ENCODE measurements at places on chromosomes 11 and 22. TPM values are rescaled to one million over a fixed set of nuclear protein-coding genes. Genes with fewer than 3 reads are reported as not detected.
A peak's percentile ranks its signal among the peaks of the same experiment; 100 is the strongest.

DLG2 gene
- 0.26 TPM for total RNA-seq

DNA sequence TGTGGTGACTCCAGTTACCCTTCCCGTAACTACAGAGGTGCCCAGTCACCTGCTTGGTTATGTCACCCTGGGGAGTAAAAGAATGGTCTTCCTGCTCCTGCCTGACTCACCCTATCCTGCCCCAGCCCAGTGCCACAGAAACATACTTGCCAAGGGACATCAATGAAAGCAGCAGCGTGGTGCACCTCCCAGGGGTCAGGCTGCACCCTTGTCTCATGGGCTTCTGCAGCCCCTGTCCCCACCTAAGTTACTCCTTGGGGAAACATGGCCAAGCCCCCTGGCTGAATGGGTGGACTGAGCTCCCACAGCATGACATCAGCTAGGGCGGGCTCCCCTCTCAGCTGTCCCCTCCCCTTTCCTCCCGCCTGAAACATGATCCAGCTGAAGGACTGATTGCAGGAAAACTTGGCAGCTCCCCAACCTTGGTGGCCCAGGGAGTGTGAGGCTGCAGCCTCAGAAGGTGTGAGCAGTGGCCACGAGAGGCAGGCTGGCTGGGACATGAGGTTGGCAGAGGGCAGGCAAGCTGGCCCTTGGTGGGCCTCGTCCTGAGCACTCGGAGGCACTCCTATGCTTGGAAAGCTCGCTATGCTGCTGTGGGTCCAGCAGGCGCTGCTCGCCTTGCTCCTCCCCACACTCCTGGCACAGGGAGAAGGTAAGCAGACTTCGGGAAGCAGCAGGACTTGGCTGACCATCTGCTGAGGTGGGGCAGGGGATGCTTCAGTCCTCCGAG, at the start of gene HTR3A:
HTR3A (plus strand) TSS at position 368 of the 730 bp plus-strand sequence; CDS start at position 586, 218 bp downstream.
- DNase-seq: peak; percentile 75

DNA sequence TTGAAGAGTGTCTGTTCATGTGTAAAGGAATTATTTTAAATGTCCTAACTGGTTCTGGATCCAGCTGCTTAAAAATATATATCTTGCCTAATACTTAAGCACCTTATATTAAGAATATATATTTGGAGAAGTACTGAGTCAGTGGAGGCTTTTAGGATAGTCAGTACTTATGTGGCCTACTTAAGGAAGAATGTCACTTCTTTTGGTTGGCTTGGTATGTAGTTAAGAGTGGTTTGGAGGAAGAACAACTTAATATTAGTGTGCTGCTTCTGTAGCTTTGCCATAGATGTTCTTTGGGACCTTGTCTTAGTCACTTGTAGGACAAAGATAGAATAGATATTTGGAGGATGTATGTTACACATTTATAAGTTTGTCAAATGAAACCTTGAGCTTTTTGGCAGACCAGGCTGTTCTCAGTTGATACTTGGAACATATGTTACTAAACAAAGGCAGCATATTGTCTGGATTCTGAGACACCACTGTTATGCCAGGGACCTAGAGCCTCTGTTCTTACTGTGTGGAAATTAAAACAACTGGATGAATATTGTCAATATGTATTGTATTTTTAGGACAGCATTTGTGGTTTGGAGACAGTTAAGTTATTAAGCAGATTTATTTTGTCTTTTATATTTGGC, 4.9 kb downstream of the HIPK3 start:
- no peak for DNase-seq

DNA sequence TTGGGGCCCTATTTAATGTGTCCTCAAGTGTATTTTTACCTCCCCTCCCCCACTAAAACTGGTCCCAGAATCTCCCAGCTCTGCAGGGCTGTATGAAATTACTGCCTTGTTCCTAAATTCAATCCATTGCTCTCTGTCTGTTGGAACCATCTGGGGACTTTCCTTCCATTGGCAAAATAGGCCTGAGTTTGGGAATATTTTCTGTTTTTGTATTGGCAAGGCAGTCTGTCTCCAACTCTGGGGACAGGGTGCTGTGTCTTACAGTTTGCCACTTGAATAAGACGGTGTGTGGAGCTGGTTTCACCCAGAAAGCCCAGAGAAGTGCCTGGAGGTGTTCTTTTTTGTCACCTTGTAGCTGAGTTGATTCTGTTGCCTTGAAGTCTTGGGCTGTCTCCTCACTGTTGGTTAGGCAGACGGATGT, 1.3 kb downstream of the PACS1 start:
- DNase-seq: no peak

DNA sequence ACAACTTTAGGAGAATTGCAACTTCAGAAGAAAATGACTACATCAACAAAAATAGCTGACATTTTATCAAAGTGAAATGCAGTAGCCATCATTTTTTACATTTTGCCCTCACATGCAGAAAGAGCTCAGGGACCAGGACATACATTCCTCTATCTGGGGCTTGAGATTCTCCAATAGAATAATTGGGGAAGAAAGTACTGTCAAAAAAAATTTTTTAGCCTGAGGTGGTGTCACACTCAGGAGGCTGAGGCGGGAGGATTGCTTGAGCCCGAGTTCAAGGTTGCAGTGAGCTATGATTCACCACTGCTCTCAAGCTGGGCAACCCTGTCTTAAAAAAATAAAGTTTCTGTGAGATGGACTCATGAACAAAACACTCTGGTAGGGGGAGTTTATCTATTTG, 32.2 kb upstream of the DEPDC7 start:
- DNase-seq: no peak

DNA sequence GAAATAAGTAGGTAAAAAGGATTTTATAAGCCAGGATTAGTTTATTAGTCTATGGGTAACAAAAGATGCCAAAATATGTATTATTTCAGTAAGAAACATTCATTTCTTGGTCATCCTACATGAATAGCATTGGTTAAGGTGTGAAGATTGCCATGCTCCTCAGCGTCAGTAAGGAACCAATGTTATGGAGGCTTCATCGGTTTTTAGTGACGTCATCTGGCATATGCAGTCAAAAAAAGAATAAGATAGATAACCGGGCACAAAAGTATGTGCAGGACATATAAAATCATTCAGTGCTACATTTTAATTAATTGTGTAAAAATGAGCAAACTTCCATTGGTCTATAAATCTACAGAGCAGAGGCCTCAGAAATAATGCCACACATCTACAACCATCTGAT, 29.4 kb downstream of the TRIM5 start:
- DNase-seq: no peak

DNA sequence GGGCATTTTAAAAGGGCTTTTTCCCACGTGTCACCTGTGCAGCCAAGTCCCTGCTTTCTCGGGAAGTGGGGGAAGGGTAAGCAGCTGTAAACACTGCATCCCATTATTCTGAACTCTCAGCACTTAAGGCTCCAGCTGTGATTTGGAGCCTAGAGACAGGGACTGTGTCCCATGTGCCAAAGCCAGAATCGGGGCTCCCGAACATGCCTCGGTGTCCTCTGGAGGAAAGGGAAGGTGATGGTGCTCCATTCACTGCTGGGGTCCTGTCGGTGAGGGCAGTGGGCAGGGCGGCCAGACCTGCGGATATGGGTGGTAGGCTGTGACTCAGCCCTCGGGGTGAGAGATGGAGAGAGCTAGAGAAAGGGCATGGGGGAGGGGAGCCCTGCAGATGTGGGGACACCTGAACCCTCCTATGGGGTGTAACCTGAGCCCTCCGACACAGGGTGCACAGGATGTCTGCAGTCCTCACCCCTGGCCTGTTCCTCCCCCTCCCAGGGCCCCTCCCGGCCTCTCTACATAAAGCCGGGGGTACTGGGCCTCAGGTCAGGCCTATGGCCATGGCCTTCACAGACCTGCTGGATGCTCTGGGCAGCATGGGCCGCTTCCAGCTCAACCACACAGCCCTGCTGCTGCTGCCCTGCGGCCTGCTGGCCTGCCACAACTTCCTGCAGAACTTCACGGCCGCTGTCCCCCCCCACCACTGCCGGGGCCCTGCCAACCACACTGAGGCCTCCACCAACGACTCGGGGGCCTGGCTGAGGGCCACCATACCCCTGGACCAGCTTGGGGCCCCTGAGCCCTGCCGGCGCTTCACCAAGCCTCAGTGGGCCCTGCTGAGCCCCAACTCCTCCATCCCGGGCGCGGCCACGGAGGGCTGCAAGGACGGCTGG, 31.8 kb downstream of the CAPN1 start:
- no peak for DNase-seq

GRCh38 chr22:45235851-45236342, 4.8 kb downstream of the KIAA0930 start:
- DNase-seq: no peak

XKR3 gene
- 0.17 TPM for total RNA-seq

- DNase-seq: peak; percentile 81
Measured at GRCh38 chr11:78961247-78961646, 386.6 kb upstream of the NARS2 start.

GRCh38 chr11:119316729-119317591, at the start of gene MCAM:
Gene MCAM (minus strand): TSS chr11:119317130. CDS start chr11:119317101, 29 bp downstream.
- DNase-seq: no peak

TRIM48 gene
- not detected for total RNA-seq

DNA sequence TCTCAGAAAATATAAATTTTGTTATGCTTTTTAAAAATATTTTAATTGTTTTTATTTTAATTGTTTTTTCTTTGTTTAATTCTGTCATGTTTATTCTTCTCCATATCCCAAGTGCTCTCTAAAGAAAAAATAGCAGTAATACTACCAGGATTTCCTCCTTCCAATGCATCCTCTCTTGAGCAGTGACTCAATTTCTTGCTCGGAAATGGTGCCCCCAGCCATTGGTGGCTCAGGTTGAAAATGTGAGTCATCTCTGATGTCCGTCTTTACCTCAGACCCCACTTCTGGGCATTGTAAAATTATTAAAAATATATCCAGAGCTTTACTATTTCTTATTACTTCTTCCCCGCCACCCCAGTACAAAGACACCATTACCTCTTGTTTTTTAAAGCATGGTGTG, 898.5 kb downstream of the METTL15 start:
- no peak for DNase-seq

All from MCF 10A (cell line).